ENCODE measurements at places on chromosomes 4 and X. TPM values are rescaled to one million over a fixed set of nuclear protein-coding genes. Genes with fewer than 3 reads are reported as not detected.

DNA sequence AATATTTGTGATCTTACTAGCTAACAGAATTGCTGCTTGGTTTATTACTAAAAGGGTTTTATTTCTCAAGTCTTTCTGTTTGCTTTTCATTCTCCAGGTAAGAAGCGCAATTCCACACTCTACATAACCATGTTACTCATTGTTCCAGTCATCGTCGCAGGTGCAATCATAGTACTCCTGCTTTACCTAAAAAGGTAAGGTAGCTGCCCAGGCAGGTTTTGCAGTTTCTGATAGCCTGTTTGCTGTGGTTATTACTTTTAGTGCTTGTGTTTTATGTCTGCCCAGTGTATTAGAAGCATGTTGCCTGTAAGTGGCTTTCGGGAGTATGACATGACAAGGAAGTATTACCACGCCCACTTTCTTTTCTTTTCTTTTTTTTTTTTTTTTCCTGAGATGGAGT lies 46.4 kb downstream of the IL13RA1 start:
- no peak for DNase-seq

- DNase-seq, result no peak
Measured at GRCh38 chr4:75916091-75916661, 13.9 kb upstream of the PPEF2 start.

DNA sequence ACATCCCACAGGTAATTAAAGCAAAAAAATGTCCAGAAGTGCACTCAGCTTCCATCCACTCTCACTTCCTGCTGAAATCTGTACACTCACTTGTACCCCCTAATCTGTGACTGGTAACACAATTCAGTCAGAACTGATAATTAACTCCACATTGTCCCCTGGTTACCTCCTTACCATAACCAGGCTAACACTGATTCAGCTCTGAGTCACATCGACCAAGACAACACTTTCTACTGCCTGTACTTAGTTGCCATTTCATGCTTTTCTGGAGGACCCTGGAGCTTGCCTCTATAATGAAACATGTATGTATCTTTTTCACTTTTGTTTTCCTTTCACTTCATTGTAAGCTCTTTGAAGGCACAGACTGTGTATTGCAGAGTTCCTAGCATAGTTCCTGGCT lies 130.9 kb upstream of the GABRG1 start:
- DNase-seq, result no peak

DNA sequence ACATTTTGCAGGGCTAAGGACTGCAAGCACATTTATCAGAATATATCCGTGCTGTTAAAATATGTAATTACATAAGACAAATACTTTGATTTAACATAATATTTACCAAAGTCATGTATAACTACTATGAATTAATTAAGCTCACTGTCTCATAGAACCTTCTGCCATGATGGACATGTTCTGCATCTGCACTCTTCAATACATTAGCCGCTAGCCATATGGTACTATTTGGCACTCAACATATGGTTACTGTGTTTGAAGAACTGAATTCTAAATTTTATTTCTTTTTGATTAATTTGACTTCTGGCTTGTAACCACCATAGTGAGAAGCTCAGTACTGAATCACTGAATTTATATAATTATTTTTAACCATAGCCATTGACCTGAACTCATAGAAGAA lies 427.0 kb upstream of the TRAM1L1 start:
- DNase-seq, result no peak

DNA sequence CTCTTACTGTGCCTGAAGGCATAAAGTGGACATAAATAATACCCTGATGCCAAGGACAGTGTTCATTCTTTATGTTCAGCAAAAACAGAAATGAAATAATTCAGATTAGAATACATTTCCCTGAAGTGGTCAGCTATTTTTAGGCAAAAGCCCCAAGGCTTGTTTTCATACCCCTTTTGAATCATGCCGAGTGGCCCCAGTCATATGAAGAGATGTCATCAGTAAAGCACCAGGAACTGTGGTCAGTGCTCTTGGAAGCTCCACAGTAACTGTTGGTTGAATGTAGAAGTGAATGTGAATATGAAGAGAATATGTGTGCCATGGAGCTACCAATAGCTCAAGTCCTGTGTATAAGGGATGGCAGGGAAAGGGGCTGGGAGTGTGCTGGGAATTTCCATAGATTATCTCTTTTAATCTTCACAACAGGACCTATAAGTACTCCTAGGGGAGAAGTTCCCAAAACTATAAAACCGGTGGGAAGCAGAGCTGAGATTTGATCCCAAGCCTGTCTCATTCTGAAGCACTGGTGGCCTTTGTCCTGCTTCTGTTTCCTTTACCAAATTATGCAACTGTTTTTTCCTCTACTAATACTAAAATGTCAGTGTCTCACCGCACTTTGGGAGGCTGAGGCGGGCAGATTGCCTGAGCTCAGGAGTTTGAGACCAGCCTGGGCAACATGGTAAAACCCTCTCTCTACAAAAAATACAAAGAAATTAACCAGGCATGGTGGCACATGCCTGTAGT lies 52.6 kb downstream of the FNIP2 start:
- no peak for DNase-seq

The FGF13 gene
- total RNA-seq, result 36.1 TPM

DNA sequence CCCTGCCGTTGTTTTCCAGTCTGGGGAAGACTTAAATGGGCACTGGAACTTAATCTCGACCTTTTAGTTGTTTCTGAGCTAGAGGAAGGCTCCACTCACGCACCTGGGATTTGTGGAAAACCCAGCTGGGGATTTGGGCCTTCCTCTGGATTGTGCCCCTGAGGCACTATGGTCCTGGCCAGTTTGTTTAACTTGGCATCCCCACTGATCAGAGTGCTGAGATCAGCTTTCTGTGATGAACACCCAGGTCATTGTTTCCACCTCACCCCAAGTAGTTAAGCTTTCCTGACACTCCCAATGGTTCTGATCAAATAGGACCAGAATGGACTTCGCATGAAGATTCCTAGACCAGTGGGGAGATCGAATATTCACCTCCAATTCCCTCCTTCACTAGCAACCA lies 20.5 kb upstream of the NAP1L5 start:
- DNase-seq, result no peak

The TMPRSS11B gene
- not detected for total RNA-seq

Measured in H1 (cell line).